Brain microvascular endothelial cell (primary cell): ENCODE measurements at places on chromosomes 7 and 10.
A peak's percentile ranks its signal among the peaks of the same experiment; 100 is the strongest.

- DNase-seq = peak; percentile 81
Measured at GRCh38 chr7:51102828-51103227, 213.8 kb downstream of the COBL start.

DNA sequence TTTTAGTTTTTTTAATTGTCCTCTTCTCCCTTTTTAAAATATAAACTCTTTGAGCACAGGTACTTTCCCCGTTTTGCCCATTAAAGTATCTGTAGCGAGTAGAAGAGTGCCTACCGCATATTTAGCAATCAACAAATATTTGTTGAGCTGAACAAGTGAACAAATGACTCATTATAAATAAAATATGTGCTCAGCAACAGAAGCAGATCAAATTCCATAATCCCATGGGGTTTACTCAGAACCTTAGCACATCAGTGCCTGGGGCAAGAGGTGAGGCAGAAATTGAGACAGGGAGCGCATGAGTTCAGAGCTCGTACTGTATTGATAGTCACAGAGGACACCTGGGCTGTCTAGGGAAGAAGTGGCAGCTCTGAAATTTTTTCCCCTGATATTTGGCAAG is 161.0 kb downstream of the SEM1 start:
- no peak for DNase-seq

GRCh38 chr7:140646931-140647647 is 6.5 kb upstream of the DENND2A start:
- DNase-seq = no peak

- DNase-seq = peak; percentile 11
Measured at GRCh38 chr7:19181634-19182033, 36.4 kb upstream of the FERD3L start.
